Endothelial cell of coronary artery (primary cell): ENCODE measurements at places on chromosomes 1 and 21. TPM values are rescaled to one million over a fixed set of nuclear protein-coding genes. Genes with fewer than 3 reads are reported as not detected.

TMCO2 gene
- total RNA-seq, result not detected in 2 replicates

OXCT2 gene
- 1.7 and 2.5 TPM in 2 replicates for total RNA-seq

FAAH gene
- 0.27 and 0.75 TPM in 2 replicates for total RNA-seq

MCOLN3 gene
- not detected in 2 replicates for total RNA-seq

OR2M3 gene
- not detected in 2 replicates for total RNA-seq

NBPF8 gene
- total RNA-seq, result 6.7 and 8.9 TPM in 2 replicates

LCE2D gene
- total RNA-seq, result not detected in 2 replicates

H3-3A gene
- 140 and 169 TPM in 2 replicates for total RNA-seq

FBXO2 gene
- total RNA-seq, result 0.66 and 0.72 TPM in 2 replicates

NCAM2 gene
- 0.38 and 0.90 TPM in 2 replicates for total RNA-seq

TDRD5 gene
- not detected in 2 replicates for total RNA-seq

ANGPTL3 gene
- not detected in 2 replicates for total RNA-seq

SERINC2 gene
- total RNA-seq, result 1.8 and 3.6 TPM in 2 replicates

F5 gene
- under 0.01 TPM in 1 of 2 replicates, not detected in the other for total RNA-seq

OR10Z1 gene
- total RNA-seq, result not detected in 2 replicates

CCDC181 gene
- total RNA-seq, result 0.09 TPM in 2 replicates

SDCCAG8 gene
- total RNA-seq, result 39.0 and 48.5 TPM in 2 replicates

FAM151A gene
- not detected in 2 replicates for total RNA-seq

MAP3K21 gene
- 0.27 and 0.38 TPM in 2 replicates for total RNA-seq

MX1 gene
- total RNA-seq, result 5.0 and 6.4 TPM in 2 replicates
